ENCODE measurements at places on chromosomes 1 and 21. TPM values are rescaled to one million over a fixed set of nuclear protein-coding genes. Genes with fewer than 3 reads are reported as not detected.

NTMT2 gene
- not detected for polyA plus RNA-seq

TRAPPC10 gene
- polyA plus RNA-seq = 15.4 TPM

DNA sequence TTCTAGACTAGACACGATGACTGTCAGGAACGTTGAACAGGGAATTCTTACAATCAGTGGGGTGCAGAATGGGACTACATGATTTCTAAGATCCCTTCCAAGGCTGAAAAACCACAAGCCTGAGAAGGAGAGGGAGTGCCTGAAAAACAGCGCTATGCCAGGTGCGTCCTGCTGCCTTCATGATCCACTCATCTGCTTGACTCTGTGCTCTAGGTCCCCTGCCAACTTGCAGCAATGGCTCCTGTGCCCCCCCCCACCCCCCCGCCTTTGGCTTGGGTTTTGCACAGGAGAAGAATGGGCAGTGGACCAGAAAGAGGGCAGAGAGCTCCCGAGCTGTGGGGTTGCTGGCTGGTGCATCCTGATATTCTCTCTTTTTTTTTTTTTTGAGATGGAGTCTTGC lies 5.9 kb downstream of the SLC2A7 start:
- no peak for DNase-seq
- H3K4me3 ChIP-seq = no peak overlapping the region
- no peaks in the 10 kb centered on the region for H3K36me3 ChIP-seq
- H3K27ac ChIP-seq = no peak overlapping the region
- no peaks in the 10 kb centered on the region for H3K4me1 ChIP-seq

DNA sequence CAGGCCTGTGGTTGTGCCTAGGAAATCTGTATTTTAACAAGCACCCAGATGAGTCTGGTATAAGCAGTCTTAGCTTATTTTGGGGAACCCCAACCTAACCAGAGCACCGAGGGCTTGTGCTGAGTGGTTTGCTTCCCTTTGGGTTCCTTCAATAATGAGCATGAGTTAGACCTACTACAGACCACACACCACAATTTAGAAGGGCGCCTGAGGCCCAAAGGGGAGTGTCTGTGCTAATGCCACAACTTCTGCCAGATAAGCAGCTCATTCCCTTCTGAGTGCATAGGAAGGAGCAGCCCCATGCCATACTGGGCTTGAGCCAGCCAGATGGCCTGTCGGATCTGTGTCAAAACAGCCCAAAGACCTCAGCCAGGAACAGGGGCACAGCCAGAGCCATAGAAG lies 15.4 kb upstream of the LSS start:
- H3K4me3 ChIP-seq = no peak overlapping the region
- H3K36me3 ChIP-seq = peaks cover 36% of the 10 kb centered on the region
- no peak for DNase-seq
- H3K27ac ChIP-seq = no peak overlapping the region

DNA sequence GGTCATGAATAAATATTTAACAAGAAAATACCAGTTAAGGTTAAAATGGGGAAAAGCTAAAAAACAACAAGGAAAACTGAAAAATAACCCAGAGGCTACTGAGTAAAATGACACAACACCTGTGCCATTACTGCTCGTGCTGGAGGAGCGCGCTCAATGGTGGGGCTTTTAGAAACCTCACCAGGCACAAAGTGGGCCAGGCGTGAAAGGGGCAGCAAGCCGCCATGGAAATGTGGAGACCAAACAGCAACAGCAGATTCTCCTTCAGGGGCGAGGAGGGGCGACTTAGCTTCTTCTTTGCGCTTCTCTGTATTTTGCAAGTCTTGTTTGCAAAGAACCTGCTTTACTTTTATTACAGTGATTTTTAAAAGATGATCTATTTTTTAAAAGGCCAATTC lies 18.9 kb upstream of the SPATC1L start:
- no peaks in the 10 kb centered on the region for H3K4me1 ChIP-seq
- H3K36me3 ChIP-seq = peaks cover 40% of the 10 kb centered on the region
- no peaks in the 10 kb centered on the region for H3K27me3 ChIP-seq
- no peak for DNase-seq
- no peak overlapping the region for H3K27ac ChIP-seq
- no peak overlapping the region for H3K4me3 ChIP-seq

GRCh38 chr1:106793651-106794050 lies 262.8 kb upstream of the PRMT6 start:
- no peak for DNase-seq
- no peaks in the 10 kb centered on the region for H3K27me3 ChIP-seq
- H3K4me1 ChIP-seq = no peaks in the 10 kb centered on the region
- H3K4me3 ChIP-seq = no peak overlapping the region
- H3K27ac ChIP-seq = no peak overlapping the region
